Naive thymus-derived CD8-positive, alpha-beta T cell (primary cell): ENCODE measurements at places on chromosomes 1 and 21. TPM values are rescaled to one million over a fixed set of nuclear protein-coding genes. Genes with fewer than 3 reads are reported as not detected.

DNA sequence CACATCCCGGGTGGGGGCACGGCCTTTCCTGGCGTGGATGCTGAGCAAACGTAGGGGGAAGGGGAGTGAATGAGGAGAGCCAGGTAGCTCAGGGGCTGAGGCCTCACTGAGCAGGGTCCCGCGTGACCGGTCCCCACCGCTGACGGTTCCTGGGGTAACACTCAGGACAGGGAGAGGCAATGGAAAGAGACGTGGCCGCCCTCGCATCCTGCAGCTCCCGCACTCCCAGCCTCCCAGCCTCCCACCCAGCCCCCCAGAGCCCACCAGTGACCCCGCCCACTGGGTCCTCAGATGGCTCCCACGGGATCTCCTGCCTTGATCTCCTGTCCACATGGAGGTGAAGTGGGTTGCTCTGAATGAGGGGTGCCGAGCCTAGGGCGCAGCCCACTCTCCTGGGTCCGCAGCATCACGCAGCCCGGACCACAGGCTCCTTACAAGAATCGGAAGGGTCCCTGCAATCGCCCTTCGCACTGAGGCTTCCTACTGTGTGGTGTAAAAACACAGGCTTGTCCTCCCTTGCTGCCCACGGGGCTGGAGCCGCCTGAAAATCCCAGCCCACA is 2.4 kb downstream of the TSPEAR start:
- DNase-seq, result no peak

Gene KLHDC7A
- not detected for polyA plus RNA-seq

Gene SYCP1
- not detected for polyA plus RNA-seq

DNA sequence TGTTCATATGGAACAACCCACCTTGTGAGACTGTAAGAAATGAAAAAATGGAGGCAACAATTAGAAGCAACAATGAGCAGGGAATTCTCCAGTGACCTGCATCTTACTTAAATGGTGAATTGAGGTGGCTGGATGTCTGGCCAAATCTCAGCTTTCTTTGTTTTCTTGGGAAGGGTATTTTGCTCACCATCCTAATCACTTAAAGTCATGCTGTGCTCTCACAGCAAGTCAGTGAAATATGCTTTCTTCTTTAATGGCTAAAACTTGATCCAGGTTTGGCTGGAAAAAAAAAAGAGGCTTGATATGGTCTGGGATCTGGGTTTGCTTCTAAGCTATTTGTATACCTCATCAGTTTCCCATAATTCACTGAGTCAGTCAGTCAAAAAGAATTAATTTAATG is 124.8 kb downstream of the ESRRG start:
- no peak for DNase-seq

Gene AADACL3
- not detected for polyA plus RNA-seq

GRCh38 chr1:31396633-31397351 is 16.2 kb upstream of the SERINC2 start:
- no peak for DNase-seq

Gene KCNA10
- not detected for polyA plus RNA-seq

DNA sequence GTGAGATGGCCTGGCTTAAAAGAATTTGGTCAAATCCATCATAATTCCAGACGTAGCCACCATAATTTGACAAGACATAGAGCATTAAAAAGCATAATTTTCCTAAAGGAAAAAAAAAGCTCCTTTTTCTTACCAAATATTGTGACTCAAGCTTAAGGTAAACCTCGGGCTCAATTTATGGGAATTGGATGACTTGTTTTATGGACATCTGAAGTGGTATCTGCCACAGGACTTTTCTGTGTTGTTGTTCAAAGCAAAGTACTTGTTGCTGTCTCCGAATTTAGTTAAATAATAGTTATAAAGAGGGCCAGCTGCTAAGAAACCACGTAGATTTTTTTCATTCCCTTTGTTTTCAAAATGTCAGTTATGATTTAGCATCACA is 1.1 kb downstream of the MPZL1 start:
- DNase-seq, result no peak

- no peak for DNase-seq
These were observed 62.4 kb upstream of the TNFSF18 start for GRCh38 chr1:173113015-173113741.

- no peak for DNase-seq
These were observed 66.2 kb upstream of the RNPC3 start for GRCh38 chr1:103459346-103459745.

Gene FAM110D
- polyA plus RNA-seq, result not detected

DNA sequence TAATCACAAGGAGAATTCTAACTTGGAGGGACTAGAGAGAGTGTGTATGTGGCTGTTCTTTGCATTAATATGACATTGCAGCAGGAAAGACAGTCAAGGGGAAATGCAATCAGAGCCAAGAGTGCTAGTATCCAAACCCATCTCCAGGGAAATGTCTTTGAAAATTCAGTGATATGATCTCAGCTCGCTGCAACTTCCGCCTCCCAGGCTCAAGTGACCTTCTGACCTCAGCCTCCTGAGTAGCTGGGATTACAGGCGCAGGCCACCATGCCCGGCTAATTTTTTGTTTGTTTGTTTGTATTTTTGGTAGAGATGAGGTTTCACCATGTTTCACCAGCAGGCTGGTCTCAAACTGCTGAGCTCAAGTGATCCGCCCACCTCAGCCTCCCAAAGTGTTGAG is 16.3 kb downstream of the VASH2 start:
- DNase-seq, result no peak

DNA sequence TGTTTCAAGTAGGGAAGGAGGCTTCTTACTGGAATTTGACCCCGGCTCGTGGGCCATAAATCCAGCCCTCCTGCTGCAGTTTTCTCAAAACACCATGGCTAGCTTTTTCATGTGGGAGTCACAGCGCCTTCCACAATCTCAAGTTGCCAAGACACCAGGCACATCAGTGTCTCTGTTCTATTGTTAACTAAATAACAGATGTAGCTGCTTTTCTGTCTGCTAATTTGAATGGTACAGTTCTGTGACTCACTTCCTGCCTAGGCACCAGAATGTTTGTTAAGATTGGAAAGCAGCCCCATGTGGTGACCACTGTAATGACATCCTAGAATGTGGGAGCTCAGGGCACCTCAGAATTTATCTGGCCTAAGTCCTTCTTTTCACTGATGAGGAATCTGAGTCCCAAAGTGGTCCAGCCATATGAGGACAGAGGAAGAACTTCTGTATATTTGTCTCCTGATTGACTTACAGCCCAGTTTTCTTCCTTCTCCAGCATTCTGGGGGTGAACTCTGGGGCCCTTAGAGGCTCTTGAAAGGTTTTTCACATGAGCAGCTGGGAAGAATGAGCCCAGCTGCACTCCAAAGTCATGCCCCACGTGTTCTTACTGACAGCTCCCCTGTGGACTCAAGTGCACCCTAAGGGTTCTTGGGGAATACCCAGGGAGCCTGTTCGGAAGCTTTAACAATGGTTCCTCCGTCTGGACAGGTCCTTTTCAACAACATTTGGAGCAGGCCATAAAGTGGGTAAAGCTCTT is 27.5 kb downstream of the TRIM45 start:
- peak; percentile 8 for DNase-seq

GRCh38 chr1:211734791-211735190 is 59.4 kb upstream of the NEK2 start:
- DNase-seq, result no peak

Gene HES3
- not detected for polyA plus RNA-seq

DNA sequence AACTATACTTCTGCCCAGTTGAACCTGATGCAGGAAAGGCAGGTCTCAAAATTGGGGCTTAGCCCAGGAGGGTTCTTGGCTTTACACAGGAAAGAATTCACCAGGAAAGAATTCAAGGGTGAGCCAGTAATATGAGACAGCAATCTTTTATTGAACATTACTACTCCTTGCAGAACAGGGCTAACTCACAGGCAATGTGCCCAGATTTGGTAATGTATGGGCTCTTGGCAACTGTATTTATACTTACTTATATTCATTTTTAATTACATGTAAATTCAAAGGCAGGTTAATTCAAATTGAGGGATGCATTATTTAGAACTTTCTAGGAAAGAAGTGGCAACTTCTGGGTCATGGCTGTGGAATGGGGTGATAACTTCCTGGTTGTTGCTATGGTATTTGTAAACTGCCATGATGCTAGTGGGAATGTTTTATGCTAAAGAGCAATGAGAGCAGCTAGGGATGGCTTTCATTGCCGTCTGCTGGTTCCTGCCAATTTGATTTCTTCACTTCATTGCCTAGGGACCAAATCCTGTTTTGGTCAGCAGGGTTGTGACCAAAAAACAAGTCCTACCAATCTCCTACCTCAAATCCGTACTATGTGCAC is 107.5 kb downstream of the CHRM3 start:
- DNase-seq, result no peak

Gene ANKRD35
- polyA plus RNA-seq, result 0.42 TPM

- no peak for DNase-seq
These were observed 20.5 kb downstream of the MAPKAPK2 start for GRCh38 chr1:206705191-206705590.

DNA sequence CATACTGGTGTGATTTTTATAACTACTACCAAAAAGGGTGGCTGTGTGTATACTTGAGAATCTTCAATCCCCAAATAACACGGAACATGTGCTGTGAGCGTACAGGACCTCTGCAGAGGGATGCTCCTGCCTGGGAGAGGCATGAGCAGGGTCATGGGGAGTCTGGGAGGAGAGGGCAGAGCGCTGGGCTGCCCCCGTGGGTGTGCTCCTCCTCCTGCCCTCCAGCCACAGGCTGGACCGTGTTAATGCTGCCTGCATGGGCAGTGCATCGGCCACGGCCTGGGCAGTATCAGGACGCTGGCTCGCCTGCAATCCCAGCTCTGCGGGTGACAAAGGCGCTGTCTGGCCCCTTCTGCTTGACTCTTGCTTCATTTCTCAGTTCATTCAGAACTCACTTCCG is 6.2 kb downstream of the CEP104 start:
- DNase-seq, result no peak

Gene RNU1-3
- polyA plus RNA-seq, result 22.6 TPM

Gene CD52
- 6,804 TPM for polyA plus RNA-seq

GRCh38 chr1:64245495-64245894 is 42.1 kb downstream of the UBE2U start:
- DNase-seq, result no peak

DNA sequence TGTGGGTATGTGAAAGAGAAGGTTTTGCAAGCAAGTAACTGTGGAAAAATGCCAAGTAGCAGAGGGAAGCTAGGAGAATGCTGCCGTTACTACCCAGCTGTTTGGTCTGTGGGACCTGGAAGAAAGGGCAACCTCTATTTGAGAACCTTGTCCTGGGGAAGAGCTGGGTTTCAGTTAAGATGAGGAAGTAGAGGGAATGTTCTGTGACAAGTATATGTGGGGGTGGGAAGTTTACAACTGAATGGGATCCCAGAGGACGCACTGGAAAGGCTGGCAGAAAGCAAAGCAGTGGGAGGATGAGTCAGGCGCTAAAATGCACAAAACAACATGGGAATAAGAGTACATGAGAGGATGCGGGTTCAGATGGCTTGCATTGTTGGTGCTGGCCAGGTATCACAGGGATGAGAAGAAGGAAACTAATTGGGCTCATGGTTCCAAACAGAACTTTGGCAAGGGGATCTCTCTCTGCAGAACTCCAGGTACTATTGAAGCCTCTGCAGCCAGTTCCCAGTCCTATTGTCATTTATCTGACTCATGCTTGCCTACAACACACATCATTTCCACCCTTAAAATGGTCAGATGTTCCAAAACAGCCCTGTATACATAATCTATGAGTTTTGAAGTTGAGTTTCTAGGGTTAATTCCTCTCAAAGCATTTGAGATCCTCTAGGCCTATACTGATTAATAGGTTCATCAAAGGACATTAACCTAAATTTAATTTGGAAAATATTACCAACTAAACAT is 88.5 kb upstream of the VAV3 start:
- DNase-seq, result no peak

Gene ITGB2
- polyA plus RNA-seq, result 524 TPM

Gene CD46
- 137 TPM for polyA plus RNA-seq

- DNase-seq, result no peak
These were observed 15.3 kb downstream of the AKR7A3 start for GRCh38 chr1:19273106-19273843.

DNA sequence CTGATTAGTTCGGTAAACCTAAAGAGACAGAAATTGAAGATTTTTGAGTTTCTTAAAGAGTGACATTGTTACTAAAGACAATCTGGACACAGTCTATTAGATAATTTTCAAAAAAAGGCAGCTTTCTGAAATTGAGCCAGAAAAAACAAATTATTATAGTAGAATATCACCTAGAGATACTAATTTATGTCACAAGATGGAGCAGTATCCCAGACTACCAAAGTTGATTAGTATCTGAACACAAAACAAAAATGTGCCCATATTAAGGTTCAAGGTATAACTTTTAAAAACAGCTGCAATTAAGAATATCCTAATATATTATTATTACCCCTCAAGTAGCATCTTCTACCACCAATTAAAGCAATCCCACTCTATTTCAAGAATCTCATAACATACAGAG is 40.5 kb upstream of the SYT2 start:
- DNase-seq, result no peak

Gene MTARC1
- polyA plus RNA-seq, result not detected

GRCh38 chr1:106793651-106794050 is 262.8 kb upstream of the PRMT6 start:
- DNase-seq, result no peak

DNA sequence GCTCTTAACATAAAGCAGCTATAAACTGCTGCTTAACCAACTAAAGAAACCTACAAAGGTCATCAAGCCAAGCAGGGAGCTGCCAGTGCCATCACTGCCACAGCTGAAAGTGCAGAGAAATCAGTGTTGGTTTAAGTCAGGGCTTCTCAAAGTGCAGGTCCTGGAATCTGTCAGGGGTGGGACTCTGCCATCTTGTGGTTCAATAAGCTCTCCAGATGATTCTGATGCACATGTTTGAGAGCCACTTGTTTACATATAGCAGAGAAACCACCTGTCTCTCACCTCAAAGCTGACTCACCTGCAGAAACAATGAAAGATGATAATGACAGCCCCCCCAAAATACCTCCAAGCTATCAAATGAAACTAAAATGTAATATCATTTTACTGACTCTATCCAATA is 49.3 kb downstream of the SH3GLB1 start:
- no peak for DNase-seq

- no peak for DNase-seq
These were observed 170.7 kb upstream of the GALNT2 start for GRCh38 chr1:229896306-229896705.
